Neural crest cell (in vitro differentiated cells): ENCODE measurements at places on chromosomes 16 and 17.

DNA sequence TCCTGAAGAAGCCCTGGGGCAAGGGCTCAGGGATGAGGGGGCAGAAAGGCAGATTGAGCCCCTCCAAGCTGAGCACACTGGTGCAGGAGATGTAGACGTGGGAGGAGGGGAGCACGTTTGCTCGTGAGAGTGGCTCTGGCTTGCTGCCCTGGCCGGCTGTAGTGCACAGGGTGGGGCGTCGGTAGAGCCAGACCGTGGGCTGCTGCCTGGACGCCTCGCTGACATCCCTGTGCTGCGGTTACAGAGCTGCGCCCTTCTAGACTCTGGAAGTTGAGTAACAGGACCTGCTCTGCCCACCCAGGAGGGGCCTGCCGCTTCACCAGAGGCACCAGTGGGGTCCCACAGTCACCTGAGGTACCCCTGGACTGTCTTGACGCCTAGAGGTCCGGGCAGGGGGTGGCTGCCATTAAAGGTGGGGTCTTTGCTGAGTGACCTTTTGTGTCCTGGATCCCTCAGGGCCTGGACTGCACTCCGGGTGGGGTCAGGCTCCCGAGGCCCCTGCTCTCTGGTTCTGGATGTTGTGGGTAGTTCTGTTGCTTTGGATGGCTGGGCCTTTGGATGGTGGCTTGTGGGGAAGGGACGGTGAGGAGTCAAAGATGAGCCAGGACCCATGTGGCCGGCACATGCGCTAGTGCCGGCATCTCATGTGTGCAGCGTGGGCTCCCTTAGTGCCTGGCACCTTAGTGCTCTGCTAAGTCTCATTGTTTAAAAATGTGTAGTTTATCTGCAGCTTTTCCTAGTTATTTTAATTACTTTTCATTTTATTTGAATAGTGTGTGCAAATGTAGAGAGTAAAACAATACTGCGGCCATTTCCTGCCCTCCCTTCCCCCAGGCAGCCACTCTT, 41.7 kb downstream of the PGS1 start:
- DNase-seq = no peak

GRCh38 chr17:58605470-58605869, 86.4 kb downstream of the TEX14 start:
- no peak for DNase-seq

GRCh38 chr16:14955546-14956231, 18.4 kb downstream of the NPIPA1 start:
- DNase-seq = no peak

DNA sequence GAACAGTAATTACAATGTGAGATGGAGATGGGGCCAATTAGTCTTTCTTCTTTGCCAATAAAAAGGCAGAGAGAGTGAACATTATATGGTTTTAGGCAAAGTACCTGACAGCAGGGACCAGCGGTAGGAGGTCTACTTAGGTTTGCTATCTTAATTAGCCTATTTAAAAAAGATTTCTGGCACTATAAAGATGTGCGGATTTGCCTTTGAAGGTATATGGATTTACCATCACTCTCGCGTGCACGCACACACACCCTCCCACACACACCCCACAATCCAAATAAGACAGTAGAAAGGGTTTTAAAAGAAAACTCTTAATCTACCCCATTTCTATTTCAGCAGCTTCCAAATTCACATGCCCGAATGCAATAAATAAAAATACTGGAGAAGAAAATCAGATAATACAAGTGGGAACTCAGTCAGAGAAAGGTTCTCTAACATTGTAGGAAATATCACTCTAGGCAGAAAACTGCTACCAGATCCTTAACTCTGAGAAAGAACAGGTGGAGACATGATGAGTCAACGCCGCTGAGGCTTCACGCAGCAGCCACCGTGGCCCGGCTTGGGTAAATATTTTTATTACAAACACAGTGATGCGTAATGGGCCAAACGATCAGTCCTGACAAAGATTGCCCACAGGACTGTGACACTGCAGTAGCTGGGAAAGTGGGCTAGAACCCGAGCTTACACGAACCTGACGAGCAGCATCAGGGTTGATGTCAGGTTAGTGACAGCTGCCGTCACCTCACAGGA, 66.6 kb upstream of the AXIN2 start:
- no peak for DNase-seq

GRCh38 chr16:89261691-89262563, 44.4 kb downstream of the ZNF778 start:
- no peak for DNase-seq

- no peak for DNase-seq
Observed at GRCh38 chr17:4497101-4497824, 1.4 kb upstream of the SPNS2 start.

DNA sequence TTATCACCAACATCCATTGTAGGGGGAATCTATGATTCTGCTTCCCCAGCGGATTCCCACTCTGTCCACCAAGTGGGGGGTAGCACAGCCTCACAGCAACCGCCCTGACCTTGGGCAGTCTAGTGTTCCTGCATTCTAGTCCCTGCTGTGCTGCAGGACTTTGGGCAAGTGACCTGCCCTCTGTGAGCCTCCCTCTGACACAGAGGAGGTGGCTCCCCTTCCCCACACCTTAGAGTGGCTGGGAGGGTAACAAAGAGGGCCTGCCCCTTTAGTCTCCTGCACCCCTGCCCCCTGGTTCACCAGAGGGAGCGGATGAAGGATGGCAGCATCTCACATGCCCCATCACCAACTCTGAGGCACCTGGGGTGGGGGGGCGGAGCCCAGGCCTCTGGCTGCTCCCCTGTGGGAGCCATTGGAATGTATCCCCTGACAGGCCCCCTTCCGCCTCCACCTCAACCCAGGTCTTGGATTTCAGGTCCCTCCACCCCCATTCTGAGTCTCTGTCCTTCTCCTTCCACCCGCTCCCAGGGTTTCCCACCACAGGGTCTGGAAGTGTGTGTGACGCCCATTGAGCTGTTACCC, 10.1 kb downstream of the GAS2L2 start:
- no peak for DNase-seq

- DNase-seq = no peak
Observed at GRCh38 chr17:67074781-67075180, 30.4 kb downstream of the CACNG1 start.

DNA sequence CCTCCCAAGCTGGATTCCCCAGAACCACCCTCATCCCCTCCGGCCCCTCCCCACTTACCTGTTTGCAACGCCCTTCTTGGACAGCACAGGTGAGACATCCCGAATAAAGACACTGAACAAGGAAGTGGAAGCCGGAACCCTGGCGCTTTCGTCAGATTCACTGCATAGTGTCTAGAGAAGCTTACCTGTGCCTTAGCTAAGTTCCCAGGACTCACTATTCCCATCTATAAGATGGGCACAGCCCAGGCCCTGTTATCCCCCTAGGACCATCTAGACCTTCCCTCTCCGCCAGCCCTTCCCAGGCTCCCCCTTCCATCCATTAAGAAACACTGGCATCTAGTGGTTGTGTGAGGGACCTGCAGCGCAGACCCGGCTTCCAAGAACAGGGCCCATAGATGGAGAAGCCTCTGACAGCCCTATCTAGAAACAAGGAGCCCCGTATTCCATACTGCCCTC, 26.9 kb upstream of the RPL38 start:
- DNase-seq = peak; percentile 81

DNA sequence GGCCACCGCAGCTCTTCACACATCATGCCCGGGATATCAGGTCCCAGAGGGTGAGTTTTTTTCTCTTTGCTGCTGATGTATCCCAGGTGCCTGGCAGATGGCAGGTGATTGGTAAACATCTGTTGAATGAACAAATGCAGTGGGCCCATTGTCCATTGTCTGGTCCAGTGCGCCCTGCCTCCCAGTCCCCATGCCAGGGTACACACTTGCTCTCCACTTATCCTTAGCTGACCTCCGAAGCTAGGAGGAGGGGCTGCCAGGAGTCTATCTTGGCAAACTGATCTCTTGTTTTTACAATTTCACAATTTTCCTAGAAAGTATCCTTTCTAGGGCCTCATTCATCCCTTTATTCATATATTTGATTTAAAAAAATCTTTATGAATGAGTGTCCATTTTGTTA, 196.0 kb downstream of the RAB11FIP4 start:
- DNase-seq = no peak

- DNase-seq = no peak
Observed at GRCh38 chr16:25709213-25709612, 17.5 kb downstream of the HS3ST4 start.

- DNase-seq = no peak
Observed at GRCh38 chr16:56278196-56278855, 87.0 kb downstream of the GNAO1 start.

DNA sequence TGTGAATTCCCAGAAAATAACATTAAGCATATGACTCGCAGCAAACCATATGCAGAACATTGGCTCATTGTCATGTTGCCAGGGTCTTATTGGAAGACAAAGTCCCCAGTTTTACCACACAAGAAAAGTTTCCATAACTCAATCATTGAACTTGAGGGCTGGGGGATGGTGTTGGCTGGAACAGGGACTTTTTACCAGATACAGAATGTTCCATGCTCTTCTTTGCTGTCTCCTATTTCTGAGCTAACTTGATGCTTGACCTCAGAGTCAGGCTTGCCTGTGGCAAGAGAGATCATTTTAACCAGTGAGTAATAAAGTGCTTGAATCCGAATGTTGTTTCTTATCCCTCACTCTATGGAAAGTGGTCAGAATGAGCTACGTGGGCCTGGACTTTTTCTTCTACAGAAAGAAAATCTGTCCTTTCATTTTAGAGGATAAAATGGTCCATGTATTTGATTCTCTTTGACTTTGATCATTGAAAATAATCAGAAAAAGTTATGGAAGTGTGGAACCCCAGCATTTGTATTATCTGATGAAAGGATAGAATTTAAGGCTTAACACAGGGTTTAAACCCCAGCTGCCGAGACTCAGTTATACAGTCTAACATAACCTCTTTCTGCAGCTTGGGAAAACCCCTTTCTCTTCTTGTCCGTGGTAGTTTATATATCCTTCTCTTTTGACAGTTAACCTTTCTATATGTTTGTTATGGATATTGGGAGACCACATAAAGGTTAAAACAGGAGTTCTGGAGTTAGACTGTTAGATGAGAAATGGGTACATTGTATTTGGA, 67.0 kb downstream of the TUBD1 start:
- DNase-seq = no peak

GRCh38 chr16:4433914-4434787, 8.5 kb downstream of the DNAJA3 start:
- no peak for DNase-seq

DNA sequence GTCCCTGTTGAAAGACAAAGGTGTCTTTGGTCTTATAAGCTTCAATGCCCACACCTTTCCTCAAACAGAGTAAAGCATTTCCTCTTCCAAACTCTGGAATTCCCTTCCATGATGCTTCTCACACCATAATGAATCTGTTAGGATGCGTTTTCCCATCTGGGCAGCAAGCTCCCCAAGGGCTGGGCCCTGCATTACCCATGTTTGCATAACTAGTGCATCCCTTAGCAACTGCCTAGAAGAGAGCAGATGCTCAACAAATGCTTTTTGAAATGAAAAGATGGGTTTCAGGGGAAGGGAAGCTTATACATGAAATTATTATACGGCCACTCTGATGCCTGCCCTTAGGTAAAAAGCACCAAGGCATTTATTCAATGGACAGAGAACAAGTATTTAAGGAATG, 124.5 kb upstream of the CCL2 start:
- DNase-seq = no peak

GRCh38 chr16:10835281-10835931, 16.8 kb upstream of the TVP23A start:
- no peak for DNase-seq

- DNase-seq = no peak
Observed at GRCh38 chr16:52456368-52456767, 90.6 kb downstream of the TOX3 start.

- DNase-seq = no peak
Observed at GRCh38 chr16:82584553-82585152, 42.1 kb upstream of the CDH13 start.

- no peak for DNase-seq
Observed at GRCh38 chr16:63945806-63946205, 1176.1 kb downstream of the CDH11 start.

DNA sequence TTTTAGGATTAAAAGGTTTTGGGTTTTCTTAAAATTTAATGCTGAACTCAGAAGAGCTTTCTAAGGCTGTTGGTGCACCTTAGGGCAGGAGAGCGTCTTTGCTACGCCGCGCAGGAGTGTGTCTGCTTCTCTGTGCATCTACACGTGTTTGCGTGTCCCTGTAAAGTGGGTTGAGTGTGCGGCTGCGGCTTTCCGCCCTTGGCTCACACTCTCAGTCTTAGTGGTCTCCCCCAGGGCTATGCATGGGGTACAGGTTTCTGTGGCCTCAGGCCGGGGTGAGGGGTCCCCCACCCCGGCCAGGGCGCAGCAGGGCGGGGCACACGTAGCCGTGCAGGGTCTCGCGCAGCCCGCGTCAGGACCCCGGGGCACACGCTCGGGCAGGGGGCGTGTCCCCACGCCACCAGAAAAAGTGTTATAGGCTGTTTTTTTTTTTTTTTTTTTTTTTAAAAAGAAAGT, 727 bp upstream of the TENT4B start:
- DNase-seq = no peak

DNA sequence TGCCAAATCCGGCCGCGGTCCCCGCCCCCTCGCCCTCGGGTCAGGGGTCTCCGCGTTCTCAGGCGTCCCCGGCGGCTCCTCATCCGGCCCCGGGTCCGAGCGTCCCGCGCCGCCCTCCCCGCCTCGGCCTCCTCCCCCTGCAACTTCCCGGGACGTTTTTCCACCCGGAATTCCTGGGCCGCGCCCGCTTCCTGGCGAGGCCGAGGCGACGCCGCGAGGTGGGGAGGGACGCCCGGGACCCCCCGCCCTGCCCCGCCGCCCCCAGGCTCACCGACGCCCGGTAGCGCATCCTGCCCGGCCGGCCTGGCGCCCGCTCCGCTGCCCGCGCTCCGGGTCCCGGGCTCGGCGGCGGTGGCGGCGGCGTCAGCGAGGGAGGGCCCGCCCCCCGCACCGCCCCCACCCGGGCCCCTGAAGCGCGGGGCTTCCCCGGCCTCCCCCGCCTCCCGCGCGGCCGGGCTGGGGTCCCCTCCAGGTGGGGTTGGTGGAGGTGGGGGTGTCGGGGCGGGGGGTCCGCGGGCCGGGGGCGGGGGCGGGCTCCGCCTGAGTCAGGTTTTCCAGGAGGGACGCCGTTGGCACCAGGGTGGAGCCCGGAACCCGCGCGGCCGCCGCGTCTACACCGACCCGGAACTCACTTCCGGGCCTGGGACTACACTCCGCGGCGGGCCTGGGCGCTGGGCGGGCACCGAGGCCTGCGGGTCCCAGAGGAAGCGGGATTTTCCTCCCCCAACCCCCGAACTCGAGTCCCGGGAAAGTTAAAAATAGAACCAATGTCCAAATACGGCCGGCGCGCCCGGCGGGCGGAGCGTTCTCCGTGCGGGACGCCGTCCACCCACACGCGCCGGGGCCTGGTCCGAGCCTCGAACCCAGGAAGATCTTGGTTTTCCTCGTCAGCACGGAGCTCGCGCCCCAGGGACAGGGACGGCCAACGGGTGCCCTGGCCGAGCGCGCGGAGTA, 6.8 kb downstream of the MYO1C start:
- DNase-seq = peak; percentile 52

DNA sequence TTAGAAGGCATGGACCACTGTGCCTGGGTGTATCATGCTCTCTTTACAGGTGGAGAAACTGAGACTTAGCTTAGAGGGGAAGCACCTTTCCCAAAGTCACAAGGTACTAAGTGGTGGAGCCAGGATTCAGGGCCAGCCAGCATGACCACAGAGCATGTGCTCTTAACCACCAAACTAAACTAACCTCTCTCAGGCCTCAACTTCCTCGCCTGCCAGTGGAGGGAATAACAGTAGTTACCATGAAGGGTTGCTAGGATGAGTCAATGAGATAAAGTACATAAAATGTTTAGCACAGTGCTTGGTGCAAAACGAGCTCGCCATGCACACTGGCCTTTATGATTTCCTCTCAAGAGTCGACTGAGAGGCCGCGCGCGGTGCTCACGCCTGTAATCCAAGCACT, 6.4 kb upstream of the MYO1C start:
- DNase-seq = no peak
